ENCODE measurements at places on chromosomes 1 and 21.

DNA sequence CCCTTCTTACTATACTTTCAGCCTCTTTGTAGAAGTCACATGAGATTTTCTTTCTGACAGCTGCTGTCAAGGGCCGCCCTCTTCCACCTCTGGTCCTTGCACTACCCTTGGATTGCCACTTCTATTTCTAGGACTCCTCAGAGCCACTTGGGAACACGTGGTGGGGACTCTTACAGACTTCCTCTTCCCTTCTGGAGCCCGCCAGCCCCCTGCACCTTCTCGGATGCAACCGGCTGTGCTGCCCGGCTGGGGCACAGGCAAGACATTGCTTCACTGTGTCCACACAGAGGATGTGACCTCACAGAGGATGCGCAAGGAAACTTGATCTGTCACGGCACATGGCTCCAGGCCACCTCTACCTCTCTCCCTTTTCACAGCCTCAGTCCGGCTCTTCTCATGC, 2.4 kb upstream of the IKBKE start:
- peak; percentile 42 for DNase-seq

DNA sequence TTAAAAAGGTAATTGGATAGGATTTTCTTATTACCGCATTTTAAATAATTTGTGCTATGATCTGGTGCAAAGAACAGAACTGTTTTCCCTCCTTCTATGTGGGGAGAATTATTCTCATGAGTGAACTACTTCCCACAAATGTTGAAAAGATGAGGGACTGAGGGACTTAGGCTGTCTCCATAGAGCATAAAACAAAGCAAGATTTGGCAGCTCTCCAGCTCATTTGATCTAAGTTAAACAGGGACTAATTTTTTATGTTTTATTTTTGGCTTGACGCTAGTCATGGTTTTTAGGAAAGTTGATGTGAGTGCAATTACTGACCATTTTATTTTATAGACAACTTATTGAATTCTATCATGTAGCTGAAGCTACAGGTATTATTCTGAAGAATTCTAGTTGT, 362.3 kb downstream of the HLX start:
- DNase-seq, result no peak

- no peak for DNase-seq
Observed at GRCh38 chr1:214420341-214420740, 131.1 kb downstream of the PTPN14 start.

- DNase-seq, result no peak
Observed at GRCh38 chr1:182658055-182658454, 26.3 kb downstream of the RGS8 start.

GRCh38 chr1:180805316-180805715, 107.4 kb upstream of the KIAA1614 start:
- no peak for DNase-seq

DNA sequence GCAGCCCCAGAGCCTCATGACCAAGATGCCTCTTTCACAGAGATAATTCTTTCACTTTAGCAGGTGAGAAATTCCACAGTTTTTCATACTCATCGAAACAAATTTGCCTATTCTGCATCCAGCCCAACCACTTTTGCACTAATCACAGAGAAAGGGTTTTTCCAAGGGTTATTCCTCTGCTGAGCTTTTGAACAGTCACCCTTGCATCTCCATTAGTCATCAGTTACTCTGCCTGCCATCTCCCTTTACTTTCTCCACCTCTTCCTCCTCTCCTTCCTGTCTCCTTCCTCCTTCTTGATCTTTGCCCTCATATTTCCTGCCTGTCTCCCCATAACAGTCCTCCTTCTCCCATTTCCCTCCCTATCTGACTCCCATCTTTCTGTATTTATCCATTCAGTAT, 43.9 kb downstream of the FH start:
- no peak for DNase-seq

DNA sequence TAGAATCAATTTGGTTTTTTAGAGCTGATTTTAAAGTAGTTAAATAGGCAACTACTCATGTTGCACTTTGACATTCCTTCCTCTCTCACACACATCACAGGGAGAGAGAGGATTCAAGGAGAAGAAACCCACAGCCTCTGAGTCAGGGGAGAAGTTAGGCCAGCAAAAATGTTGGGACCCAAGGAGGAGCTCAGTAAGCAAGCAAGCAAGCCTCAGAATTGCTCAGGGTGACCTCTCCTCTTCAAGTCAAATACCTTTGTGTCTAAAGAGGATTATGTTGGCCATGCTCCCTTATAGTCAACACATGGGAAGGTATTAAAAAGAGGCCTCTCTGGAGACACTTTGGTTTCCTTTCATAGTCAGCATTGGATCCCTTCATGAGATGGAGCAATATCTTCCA, 80.5 kb upstream of the WARS2 start:
- DNase-seq, result peak; percentile 68

DNA sequence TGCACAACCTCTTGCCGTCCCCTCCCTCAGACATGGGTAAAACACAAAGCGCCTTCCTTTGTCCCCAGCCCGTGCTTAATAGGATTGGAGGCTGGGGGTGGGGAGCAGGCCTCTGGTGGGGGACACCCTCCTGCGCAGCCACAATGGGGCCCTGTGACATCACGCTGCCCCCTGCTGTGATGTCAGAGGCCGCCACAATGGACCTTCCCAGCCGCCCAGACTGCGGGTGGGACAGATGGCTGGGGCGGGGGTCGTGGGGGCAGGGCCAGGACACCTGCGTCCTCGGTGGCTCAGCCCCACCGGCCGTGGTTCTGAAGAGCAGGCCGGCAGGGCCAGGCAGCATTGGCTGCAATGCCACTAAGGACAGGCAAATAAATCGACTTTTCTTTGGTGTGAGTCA, 39.9 kb downstream of the EPHA2 start:
- DNase-seq, result no peak

- DNase-seq, result peak; percentile 77
Observed at GRCh38 chr1:64823691-64824476, 79.0 kb downstream of the RAVER2 start.

DNA sequence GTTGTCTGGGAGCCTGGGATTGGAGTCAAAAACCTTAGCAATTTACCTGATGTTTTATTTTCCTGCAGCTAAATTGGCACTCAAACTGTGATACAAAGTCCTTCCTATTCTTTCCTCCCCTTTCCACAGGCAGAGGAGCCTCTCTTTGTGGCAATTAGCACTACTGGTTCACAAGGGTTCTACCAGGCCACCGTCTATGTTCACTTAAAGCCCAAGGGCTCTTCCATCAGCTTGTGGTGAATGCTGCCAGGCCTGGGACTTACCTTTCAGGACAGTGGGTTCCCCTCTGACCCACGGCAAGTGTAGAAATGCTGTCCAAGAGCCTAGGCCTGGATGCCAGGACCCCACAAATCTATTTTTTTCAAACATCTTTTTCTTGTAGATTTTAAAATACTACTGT, 251.9 kb upstream of the B3GALT2 start:
- no peak for DNase-seq

GRCh38 chr1:104028416-104029035, 278.8 kb downstream of the AMY1C start:
- DNase-seq, result no peak

- no peak for DNase-seq
Observed at GRCh38 chr1:18940303-18941020, 16.0 kb downstream of the IFFO2 start.

GRCh38 chr1:15557594-15557993, 27.3 kb downstream of the AGMAT start:
- no peak for DNase-seq

Data from fibroblast of skin of scalp (primary cell).